ENCODE measurements at places on chromosomes 6 and 20.

DNA sequence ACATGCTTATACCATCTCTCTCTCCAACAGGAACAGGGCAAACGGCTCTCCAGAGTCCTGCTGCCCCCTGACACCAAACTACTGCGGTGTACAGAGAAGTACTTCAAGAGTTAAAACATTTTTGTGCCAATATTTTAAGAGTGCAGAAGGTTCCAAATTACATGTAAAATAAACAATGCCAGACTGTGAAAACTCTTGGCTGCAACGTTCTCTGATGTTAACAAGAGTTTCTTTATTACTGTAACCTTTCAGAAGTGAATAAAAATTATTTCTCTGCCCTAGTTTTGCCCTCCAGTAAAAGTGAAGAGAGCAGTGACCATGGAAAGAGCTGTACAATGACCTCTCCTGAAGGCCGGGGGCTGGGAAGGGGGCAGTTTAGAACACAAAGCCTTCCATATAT is 41.4 kb upstream of the FAM83C start:
- DNase-seq: no peak

GRCh38 chr6:54629131-54629530 is 217.4 kb upstream of the FAM83B start:
- no peak for DNase-seq

GRCh38 chr6:139925894-139926641 is 551.6 kb upstream of the CITED2 start:
- no peak for DNase-seq

GRCh38 chr6:32851025-32851424 is 2.5 kb downstream of the TAP1 start:
- DNase-seq: no peak

- DNase-seq: no peak
Observed at GRCh38 chr6:34273242-34273805, 24.5 kb upstream of the SMIM29 start.

DNA sequence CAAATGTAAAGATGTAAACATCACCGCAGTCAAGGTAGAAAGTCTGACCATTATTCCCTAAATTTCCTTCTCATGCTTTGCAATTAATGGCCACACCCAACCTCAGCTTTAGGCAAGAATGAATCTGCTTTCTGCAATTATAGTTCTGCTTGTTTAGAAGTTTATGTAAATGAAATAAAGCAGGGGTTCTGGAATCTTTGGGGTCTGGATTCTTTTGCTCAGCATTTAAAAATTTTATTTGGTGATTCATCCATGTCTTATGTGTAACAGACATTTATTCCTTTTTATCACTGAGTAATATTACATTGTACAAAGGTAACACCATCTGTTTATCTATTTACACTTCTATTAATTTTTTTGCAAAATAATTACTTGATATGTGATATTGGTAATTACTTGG is 613.6 kb downstream of the UTRN start:
- no peak for DNase-seq

DNA sequence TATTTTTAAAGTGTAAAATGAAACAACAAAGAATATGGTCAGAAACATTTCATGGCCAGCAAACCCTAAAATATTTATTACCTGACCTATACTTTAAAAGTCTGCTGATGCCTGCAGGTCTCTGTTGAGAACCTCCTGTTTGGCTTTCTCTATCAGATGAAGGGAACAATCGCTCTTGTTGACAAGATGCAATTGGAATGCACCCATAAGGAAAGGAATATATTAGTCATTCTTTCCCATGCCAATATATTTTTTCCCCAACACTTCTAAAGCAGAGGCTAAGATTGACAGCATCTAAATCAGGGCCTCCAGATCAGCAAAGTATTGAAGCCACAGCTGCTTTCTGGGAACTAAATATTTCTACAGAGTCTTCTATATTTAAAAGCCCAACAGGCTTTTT is 897.8 kb downstream of the EPHA7 start:
- no peak for DNase-seq

GRCh38 chr20:1824181-1824580 is 71.0 kb upstream of the SIRPA start:
- DNase-seq: no peak

GRCh38 chr6:4664117-4664626 is 112.0 kb upstream of the CDYL start:
- DNase-seq: no peak

GRCh38 chr6:48222241-48222640 is 111.2 kb upstream of the PTCHD4 start:
- DNase-seq: no peak

- DNase-seq: peak; percentile 62
Observed at GRCh38 chr6:36926708-36927513, 27.6 kb upstream of the PI16 start.

DNA sequence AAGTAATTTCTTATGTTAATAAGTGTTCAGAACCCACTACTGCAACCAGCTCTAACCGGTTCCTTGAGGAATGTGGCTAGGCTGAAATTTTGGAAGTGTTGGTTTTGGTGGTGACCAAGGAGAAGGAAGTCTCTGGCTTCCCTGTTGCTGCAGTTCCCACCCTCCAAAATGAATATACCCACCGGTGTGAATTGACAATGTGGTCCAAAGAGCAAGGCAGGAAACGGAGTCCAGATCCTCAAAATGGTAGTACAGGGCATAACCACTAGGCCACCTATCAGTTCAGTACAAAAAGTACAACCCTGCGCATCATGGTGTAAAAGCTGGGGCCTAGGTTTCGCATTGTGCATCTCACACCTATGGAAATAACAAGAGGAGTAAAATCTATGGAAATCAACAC is 2.8 kb downstream of the ADNP start:
- DNase-seq: no peak

GRCh38 chr20:9068841-9069663 is at the start of gene PLCB4:
Gene PLCB4 (plus strand): TSS chr20:9069087. CDS start chr20:9307815, 238,728 bp downstream.
- DNase-seq: peak; percentile 72

GRCh38 chr20:19407736-19408135 is 195.3 kb downstream of the SLC24A3 start:
- DNase-seq: no peak

- no peak for DNase-seq
Observed at GRCh38 chr6:35879151-35879550, 41.7 kb downstream of the SRPK1 start.

DNA sequence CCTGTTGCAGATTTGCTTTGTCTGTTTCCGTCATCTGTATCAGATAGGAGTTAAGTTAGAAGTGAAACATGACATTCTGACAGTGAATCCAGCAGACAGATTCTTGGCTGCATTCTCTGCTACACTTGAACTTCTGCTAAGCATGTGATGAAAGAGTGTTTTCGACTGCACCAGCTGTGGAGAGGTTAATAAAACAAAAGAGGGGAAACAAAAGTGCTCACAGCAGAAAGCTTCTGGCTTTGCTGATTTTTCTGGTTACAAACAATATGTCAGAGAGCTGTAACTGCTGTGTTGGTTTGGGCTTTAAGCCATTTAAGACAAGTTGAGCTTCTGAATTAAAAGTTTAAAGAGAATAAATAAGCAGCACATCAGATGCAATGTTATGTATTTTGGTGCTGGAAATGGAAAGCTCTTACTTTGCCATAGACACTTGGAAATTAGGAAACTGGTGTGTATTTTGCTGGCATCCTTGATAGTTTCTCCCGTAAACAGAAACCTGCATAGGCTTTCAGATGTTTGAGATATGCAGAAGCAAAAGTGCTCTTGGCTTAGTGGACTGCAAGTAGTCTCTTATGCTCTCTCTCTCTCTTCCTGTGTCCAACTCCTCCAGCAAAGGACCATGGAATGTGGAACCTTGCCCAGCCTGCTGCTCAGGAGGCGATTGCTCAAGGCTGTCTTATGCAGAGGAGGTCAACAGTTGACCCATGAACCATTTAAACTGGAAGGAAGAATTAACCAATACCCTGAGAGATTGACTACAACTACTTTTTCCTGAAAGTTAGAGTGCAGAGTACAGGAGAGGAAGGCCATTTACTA is 104.9 kb downstream of the RPS12 start:
- no peak for DNase-seq

- DNase-seq: peak; percentile 89
Observed at GRCh38 chr6:33828452-33828763, 24.6 kb upstream of the MLN start.

DNA sequence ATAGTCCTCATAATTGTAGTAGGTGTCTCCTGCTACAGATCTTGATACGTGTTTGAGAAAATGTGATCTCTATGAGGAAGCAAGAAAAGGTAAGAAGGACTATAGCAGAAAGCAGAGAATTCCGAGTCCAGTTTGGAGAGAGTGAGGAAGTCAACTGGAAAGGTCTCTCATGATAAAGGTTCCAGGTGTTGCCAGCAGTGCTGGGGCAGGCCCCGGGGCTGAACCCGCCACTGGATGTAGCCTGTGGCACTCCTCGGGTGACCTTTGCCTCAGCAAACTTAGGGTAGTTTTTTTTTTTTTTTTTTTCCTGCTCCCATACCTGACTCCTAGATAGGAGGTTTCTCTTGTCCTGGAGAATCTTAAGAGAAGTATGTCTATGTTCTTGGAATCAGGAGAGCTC is 62.8 kb downstream of the FAM120B start:
- no peak for DNase-seq

DNA sequence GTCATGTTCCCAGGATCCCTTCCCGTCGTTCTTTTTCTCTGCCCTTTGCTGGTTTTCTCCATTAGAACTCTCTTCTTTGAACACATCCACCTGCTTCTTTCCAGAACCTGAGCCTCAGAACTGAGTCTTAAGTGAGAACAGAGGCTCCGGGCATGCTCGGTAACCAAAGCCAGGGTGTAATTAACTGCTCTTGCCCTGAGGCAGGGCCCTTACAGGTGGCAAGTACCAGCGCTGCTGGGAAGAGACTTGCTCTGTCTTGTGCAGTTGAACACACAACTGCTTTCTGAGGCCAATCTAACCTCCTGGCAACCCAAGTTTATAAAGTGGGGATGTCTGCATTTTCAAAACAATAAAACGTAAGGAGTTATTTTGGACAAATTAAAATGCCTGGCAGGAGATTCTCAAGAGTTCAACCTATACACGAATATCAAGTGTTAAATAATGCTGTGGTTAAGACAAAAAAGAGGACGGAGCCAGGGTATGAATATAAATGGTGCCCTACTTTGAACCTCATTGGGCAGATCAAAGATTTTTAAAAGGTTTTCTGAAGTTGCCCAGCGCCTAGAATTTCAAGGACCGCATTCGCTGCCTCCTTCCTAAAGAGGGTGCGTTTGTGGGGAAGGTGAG is 12.4 kb upstream of the DEK start:
- peak; percentile 13 for DNase-seq

Measured in NCI-H510A treated with DMSO at 0.1 percent for 48 hours (cell line).